ENCODE measurements at places on chromosomes 13 and 19. TPM values are rescaled to one million over a fixed set of nuclear protein-coding genes. Genes with fewer than 3 reads are reported as not detected.

GRCh38 chr19:19119325-19120237 lies 18.7 kb downstream of the TMEM161A start:
- no peak overlapping the region for H3K4me3 ChIP-seq
- no peaks in the 10 kb centered on the region for H3K4me1 ChIP-seq
- DNase-seq: no peak
- peak overlapping the region; percentile 60 for H3K27ac ChIP-seq
- no peaks in the 10 kb centered on the region for H3K27me3 ChIP-seq
- H3K36me3 ChIP-seq: peaks cover 32% of the 10 kb centered on the region

- no peak for DNase-seq
- no peak overlapping the region for H3K27ac ChIP-seq
- H3K36me3 ChIP-seq: no peaks in the 10 kb centered on the region
- H3K27me3 ChIP-seq: peaks cover 29% of the 10 kb centered on the region
- peaks cover 38% of the 10 kb centered on the region for H3K4me1 ChIP-seq
- H3K4me3 ChIP-seq: no peak overlapping the region
Observed at GRCh38 chr19:43779147-43779819, 1.5 kb downstream of the KCNN4 start.

- DNase-seq: no peak
- no peaks in the 10 kb centered on the region for H3K36me3 ChIP-seq
- no peaks in the 10 kb centered on the region for H3K27me3 ChIP-seq
- H3K4me3 ChIP-seq: no peak overlapping the region
- no peaks in the 10 kb centered on the region for H3K4me1 ChIP-seq
Observed at GRCh38 chr13:91278888-91279287, 68.6 kb upstream of the MIR17HG start.

DNA sequence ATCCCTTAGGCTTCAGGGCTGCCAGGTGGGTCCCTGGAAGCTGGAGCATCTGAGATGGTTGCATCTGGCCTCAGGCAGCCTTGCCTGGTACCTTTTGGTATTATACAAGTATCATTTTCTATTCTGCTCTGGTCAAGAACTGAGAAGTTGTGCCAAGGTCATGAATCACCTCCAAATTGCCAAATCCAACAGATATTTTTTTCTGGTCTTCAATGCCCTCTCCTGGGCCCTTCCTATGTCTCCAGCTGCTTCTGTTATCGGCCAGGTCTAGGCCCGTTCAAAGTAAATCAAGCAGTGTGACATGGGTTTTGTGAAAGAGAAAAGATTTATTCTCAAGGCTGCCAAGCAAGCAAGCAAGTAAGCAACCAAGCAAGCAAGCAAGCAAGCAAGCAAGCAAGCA lies 271.1 kb upstream of the MAB21L1 start:
- H3K4me1 ChIP-seq: no peaks in the 10 kb centered on the region
- no peak for DNase-seq
- no peak overlapping the region for H3K27ac ChIP-seq
- no peak overlapping the region for H3K4me3 ChIP-seq

- no peak overlapping the region for H3K27ac ChIP-seq
- no peaks in the 10 kb centered on the region for H3K36me3 ChIP-seq
- H3K4me1 ChIP-seq: peaks cover 8% of the 10 kb centered on the region
- DNase-seq: no peak
Observed at GRCh38 chr13:37076818-37077217, 17.3 kb upstream of the SUPT20H start.

GRCh38 chr19:35094656-35095055 lies 21.0 kb upstream of the FXYD3 start:
- no peaks in the 10 kb centered on the region for H3K36me3 ChIP-seq
- H3K27me3 ChIP-seq: no peaks in the 10 kb centered on the region
- H3K4me1 ChIP-seq: peaks cover 21% of the 10 kb centered on the region
- H3K27ac ChIP-seq: no peak overlapping the region
- H3K4me3 ChIP-seq: no peak overlapping the region

DNA sequence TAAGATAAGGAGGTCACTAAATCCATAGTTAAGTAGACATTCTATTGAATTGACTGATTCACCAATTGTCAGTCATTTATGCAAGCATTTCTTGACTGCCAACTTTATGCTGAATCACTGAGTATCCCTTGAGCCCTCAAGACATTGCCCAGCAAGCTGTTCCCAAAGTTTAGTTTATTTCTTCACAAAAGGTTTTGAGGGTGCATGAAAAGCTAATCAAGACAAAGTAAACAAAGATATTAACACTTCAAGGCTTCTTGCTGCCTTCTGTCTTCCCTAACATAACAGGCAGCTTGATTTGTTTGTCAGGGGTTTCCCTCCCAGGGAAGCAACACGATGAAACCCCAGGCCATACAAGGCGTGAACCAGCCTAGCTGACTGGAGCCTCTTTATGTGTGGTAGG lies 374.4 kb downstream of the SPRY2 start:
- no peak overlapping the region for H3K4me3 ChIP-seq
- peaks cover 20% of the 10 kb centered on the region for H3K4me1 ChIP-seq
- H3K27me3 ChIP-seq: peaks cover 69% of the 10 kb centered on the region

DNA sequence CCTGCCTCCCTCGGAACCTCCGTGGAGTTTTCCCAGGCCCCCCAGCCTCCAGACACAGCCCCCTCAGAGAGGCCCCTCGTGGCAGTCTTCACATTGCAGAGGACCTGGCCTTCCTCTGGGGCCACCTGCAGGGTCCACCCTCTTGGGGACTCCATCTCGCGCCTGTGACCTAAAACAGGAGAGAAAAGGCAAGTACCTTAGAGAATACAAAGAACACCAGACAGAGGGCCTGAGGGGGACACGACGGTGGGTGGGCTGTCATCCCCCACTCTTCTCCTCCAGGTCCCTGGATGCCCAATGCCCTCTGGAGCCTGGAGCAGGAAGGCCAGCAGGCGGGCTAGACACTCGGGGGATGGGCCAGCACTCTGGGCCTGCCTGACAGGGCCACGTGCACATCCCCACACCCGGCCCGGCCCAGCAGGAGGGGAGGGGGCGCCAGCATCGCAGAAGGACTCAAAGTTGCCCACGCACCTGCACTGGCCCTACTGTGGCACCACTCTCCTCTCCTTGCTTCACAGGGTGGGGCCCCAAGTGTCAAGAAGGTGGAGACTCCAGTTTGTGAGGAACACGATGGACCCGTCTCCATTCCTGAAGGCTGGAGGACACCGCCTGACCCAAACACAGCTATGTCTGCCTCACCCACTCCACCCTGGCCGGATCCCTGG lies 4.3 kb upstream of the A1BG start:
- H3K27ac ChIP-seq: peak overlapping the region; percentile 60
- no peaks in the 10 kb centered on the region for H3K36me3 ChIP-seq
- H3K27me3 ChIP-seq: peaks cover 8% of the 10 kb centered on the region
- peaks cover 6% of the 10 kb centered on the region for H3K4me1 ChIP-seq
- DNase-seq: no peak

- H3K4me3 ChIP-seq: no peak overlapping the region
- DNase-seq: no peak
- H3K27me3 ChIP-seq: peaks cover 3% of the 10 kb centered on the region
- H3K36me3 ChIP-seq: peaks cover 20% of the 10 kb centered on the region
Observed at GRCh38 chr13:75186379-75186778, 295.6 kb downstream of the TBC1D4 start.

DNA sequence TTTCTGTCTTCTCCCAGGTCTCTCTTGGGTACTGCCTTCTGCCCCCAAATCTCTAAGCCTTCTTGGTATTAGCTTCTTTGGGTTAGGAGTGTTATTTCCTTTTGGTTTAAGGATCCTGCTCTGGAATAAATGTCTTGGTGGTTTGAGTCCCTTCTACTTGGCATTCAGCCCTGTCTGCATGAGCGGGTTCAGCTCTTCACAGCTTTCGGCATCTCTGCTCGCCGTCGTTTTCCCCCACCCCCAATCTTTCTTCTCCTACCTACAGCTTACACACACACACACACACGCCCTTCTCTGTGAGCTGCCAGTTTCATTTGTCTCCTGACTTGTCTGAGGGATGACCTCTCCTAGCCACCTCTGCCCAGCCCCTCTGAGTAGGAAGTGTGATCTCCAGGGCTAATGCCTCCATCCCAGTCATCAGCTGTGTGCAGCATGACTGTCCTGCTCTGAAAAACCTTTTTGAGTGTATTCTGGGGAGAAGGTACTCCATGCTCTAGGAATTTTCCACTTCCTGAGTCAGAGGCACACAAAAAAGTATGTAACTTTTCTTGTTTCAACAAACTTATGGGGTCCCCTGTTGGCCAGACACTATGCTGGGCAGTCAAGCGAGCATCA lies 4.7 kb downstream of the CNOT3 start:
- H3K27me3 ChIP-seq: no peaks in the 10 kb centered on the region
- H3K4me1 ChIP-seq: peaks cover 20% of the 10 kb centered on the region
- H3K27ac ChIP-seq: peak overlapping the region; percentile 1
- peaks cover 53% of the 10 kb centered on the region for H3K36me3 ChIP-seq

- peaks cover 12% of the 10 kb centered on the region for H3K4me1 ChIP-seq
- no peak overlapping the region for H3K4me3 ChIP-seq
- H3K27me3 ChIP-seq: no peaks in the 10 kb centered on the region
- H3K27ac ChIP-seq: no peak overlapping the region
- DNase-seq: no peak
- no peaks in the 10 kb centered on the region for H3K36me3 ChIP-seq
Observed at GRCh38 chr13:104798486-104798885, 1732.3 kb upstream of the SLC10A2 start.

- no peak overlapping the region for H3K4me3 ChIP-seq
- no peak for DNase-seq
- 0 out of 2 replicates have a peak, but pooled peaks cover 3% of the 10 kb centered on the region for H3K36me3 ChIP-seq
- no peak overlapping the region for H3K27ac ChIP-seq
- H3K4me1 ChIP-seq: peaks cover 9% of the 10 kb centered on the region
Observed at GRCh38 chr19:35080613-35081170, 34.9 kb upstream of the FXYD3 start.

FAM216B gene
- total RNA-seq: not detected

SIGLEC5 gene
- total RNA-seq: 0.15 TPM

DNA sequence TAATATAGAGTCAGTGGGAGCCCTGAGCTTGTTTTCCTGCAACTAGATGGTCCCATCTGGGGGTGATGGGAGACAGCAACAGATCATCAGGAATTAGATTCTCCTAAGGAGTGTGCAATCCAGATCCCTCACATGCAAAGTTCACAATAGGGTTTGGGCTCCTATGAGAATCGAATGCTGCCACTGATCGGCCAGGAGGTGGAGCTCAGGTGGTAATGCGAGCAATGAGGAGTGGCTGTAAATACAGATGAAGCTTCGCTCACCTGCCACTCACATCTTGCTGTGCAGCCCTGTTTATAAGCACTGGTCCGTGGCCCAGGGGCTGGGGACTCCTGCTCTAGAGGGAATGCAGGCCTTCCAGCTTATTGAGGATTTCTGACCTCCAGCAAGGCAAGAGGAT lies 5.7 kb downstream of the ZNF558 start:
- H3K27ac ChIP-seq: no peak overlapping the region
- no peak for DNase-seq
- H3K36me3 ChIP-seq: peaks cover 80% of the 10 kb centered on the region
- peaks cover 15% of the 10 kb centered on the region for H3K27me3 ChIP-seq
- H3K4me3 ChIP-seq: no peak overlapping the region

DNA sequence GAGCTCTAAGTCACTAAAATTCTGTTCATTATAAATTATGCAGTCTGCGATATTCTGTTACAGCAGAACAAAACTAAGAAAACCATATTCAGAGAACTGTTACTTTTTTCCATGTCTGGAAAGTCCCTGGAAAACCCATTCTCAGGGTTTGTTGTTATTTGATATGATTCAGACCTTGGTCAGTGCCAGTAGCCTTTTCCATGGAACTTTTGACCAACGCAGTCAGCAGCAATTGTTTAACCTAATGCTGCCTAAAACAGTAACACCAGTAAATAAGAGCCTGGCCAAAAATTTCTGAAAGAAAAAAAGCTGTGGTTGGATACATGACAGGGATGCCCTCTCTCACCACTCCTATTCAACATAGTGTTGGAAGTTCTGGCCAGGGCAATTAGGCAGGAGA lies 402.7 kb downstream of the TBC1D4 start:
- H3K27me3 ChIP-seq: no peaks in the 10 kb centered on the region
- H3K27ac ChIP-seq: no peak overlapping the region
- H3K36me3 ChIP-seq: no peaks in the 10 kb centered on the region
- no peak overlapping the region for H3K4me3 ChIP-seq
- no peak for DNase-seq
- peaks cover 5% of the 10 kb centered on the region for H3K4me1 ChIP-seq

GRCh38 chr19:32532233-32532632 lies 48.8 kb upstream of the PDCD5 start:
- peaks cover 22% of the 10 kb centered on the region for H3K36me3 ChIP-seq
- no peak for DNase-seq
- H3K27ac ChIP-seq: no peak overlapping the region
- no peaks in the 10 kb centered on the region for H3K4me1 ChIP-seq
- H3K4me3 ChIP-seq: no peak overlapping the region
- H3K27me3 ChIP-seq: no peaks in the 10 kb centered on the region

DNA sequence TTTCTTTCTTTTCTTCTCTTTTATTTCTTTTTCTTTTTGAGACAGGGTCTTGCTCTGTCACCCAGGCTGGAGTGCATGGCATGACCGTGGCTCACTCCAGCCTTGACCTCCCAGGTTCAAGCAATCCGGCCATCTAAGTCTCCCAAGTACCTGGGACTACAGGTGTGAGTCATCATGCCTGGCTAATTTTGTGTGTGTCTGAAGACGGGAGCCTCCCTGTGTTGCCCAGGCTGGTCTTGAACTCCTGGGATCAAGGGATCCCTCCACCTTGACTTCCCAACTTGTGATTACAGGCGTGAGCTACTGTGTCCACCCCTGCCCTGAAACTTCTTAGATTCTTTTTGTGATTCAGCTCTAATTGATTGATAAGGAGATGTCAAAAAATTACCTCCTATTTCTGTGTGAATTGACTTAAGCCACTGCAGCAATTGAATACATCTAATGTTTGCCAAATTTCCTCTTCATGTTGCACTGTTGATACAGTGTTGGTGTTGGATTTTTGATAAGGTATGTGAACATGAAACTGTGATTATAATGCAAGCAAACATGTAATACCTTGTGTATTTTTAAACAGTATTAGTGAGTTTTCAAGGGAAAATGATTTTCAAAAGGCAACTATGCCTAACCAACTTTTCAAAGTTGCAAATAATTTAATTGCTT lies 22.6 kb downstream of the KLF5 start:
- no peak overlapping the region for H3K27ac ChIP-seq
- DNase-seq: no peak
- no peaks in the 10 kb centered on the region for H3K36me3 ChIP-seq

GRCh38 chr13:103145442-103145841 lies 79.2 kb upstream of the SLC10A2 start:
- H3K27me3 ChIP-seq: no peaks in the 10 kb centered on the region
- H3K4me3 ChIP-seq: no peak overlapping the region
- DNase-seq: no peak
- no peak overlapping the region for H3K27ac ChIP-seq

GRCh38 chr19:55635856-55636440 lies 4.9 kb upstream of the ZNF580 start:
- H3K27me3 ChIP-seq: peaks cover 9% of the 10 kb centered on the region
- H3K4me1 ChIP-seq: peaks cover 35% of the 10 kb centered on the region
- H3K27ac ChIP-seq: peak overlapping the region; percentile 99
- H3K36me3 ChIP-seq: peaks cover 16% of the 10 kb centered on the region
- H3K4me3 ChIP-seq: peak overlapping the region; percentile 100

Data from WTC11 (cell line).